ENCODE measurements at places on chromosomes 3 and 15. TPM values are rescaled to one million over a fixed set of nuclear protein-coding genes. Genes with fewer than 3 reads are reported as not detected.

SORD gene
- total RNA-seq: 14.2 TPM

CEP70 gene
- total RNA-seq: 4.9 TPM

SI gene
- total RNA-seq: not detected

CPNE4 gene
- total RNA-seq: 0.11 TPM

SLC15A2 gene
- not detected for total RNA-seq

EFCC1 gene
- total RNA-seq: not detected

CMTM8 gene
- not detected for total RNA-seq

GRCh38 chr3:172173316-172174254 is 134.2 kb downstream of the FNDC3B start:
- no peak for DNase-seq
- peaks cover 5% of the 10 kb centered on the region for H3K36me3 ChIP-seq
- no peak overlapping the region for H3K27ac ChIP-seq
- H3K27me3 ChIP-seq: no peaks in the 10 kb centered on the region
- peaks cover 49% of the 10 kb centered on the region for H3K4me1 ChIP-seq
- no peak overlapping the region for H3K4me3 ChIP-seq

DNA sequence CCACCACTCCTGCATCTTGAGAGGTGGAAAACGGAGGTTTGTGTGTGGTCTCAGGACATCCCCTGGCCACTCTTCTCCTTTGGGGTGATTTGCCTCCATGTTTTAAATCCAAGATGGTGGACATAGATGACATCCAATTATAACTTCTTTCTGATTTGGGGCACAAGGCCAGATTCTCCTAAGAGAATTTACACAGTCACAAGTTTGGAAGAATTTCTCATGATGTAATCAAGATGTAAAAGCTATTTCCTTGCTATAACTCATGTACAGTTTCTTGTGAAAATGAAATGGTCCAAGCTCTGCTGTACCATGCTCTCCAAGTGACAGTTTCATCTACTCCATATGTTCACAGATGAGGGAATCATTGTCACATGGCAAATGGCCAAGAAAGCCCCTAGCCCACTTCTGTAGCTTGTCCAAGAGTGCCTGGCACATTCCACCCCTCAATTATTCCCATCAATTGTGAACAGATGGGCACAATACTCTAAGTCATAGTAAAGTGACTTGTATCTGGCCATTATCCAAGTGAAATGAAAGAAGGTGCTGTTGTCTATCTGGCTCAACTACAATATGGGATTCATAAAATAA is 134.6 kb upstream of the ROPN1 start:
- no peak for DNase-seq
- H3K36me3 ChIP-seq: no peaks in the 10 kb centered on the region

DNA sequence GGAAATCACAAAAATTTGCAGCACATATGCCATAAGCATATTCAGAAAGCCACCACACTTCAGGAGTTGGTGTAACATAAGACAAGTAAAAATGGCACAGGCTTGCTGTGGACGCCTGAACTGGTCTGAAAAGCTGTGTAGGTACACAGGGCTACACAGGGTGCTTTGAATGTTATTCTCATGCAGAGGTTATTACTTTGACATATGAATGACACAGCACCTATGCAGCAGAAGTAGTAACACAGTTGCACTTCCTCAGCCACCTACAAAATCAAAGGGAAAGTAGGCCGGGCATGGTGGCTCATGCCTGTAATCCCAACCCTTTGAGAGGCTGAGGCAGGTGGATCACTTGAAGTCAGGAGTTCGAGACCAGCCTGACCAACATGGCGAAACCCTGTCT is 54.5 kb downstream of the OSBPL10 start:
- no peaks in the 10 kb centered on the region for H3K36me3 ChIP-seq
- no peak overlapping the region for H3K27ac ChIP-seq
- H3K27me3 ChIP-seq: no peaks in the 10 kb centered on the region
- H3K4me3 ChIP-seq: no peak overlapping the region
- DNase-seq: no peak

DNA sequence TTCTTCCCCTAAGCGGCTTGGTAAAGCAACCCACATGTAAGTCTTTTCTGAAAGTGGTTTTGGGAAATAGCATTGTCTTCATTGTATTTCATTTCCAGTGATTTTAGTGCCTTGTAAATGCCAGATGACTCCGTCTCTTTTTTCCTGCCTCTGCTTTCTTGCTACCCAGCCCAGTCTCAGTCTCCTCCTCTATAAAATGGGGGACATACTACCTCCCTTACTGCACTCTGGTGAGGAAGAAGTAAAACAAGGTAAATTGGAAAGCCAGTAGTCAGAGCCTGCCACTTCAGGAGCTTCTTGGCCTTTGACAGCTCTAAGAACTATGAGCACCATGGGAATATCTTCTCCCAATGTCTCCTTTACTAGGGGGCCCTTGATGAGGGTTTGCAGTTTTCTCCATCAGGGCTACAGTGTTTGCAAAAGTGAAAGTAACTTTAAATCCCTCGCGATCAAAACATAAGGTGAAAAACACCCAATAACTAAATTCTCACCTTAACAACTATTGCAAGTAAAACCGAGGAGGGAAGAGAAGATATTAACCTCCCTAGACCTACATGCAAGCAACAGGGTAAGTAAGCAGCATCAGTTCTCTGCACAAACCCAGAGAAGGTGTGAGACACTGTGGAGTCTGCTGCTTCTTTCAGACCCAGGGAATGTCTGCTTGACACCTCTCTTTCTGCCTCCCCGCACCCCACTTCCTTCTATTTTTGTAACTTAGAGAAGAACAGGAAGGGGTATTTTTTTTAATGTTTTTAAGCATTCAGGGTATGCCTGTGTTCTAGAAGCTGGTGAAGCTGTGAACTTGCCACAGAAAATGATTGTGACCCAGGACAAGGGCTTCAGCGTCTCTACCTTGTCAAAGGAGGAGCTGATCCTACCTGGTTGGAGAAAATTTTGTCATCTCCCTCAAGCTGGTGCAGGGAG is 159.1 kb upstream of the EOMES start:
- no peak overlapping the region for H3K4me3 ChIP-seq
- H3K27ac ChIP-seq: no peak overlapping the region
- no peak for DNase-seq
- 0 out of 2 replicates have a peak, but pooled peaks cover 13% of the 10 kb centered on the region for H3K27me3 ChIP-seq

- H3K4me1 ChIP-seq: no peaks in the 10 kb centered on the region
- H3K27me3 ChIP-seq: no peaks in the 10 kb centered on the region
- no peak overlapping the region for H3K4me3 ChIP-seq
- no peaks in the 10 kb centered on the region for H3K36me3 ChIP-seq
- DNase-seq: peak; percentile 58
Observed at GRCh38 chr3:159443266-159443665, 545.4 kb upstream of the IL12A start.

- H3K4me1 ChIP-seq: peaks cover 6% of the 10 kb centered on the region
- no peak overlapping the region for H3K27ac ChIP-seq
- H3K36me3 ChIP-seq: no peaks in the 10 kb centered on the region
Observed at GRCh38 chr15:90286678-90287077, 21.2 kb downstream of the NGRN start.

- H3K27me3 ChIP-seq: peaks cover 5% of the 10 kb centered on the region
- peak; percentile 40 for DNase-seq
- H3K36me3 ChIP-seq: no peaks in the 10 kb centered on the region
Observed at GRCh38 chr3:137116619-137117018, 158.8 kb downstream of the IL20RB start.

GRCh38 chr3:104715972-104716371 is 650.7 kb upstream of the ALCAM start:
- no peak overlapping the region for H3K27ac ChIP-seq
- DNase-seq: no peak
- no peak overlapping the region for H3K4me3 ChIP-seq
- no peaks in the 10 kb centered on the region for H3K4me1 ChIP-seq
- no peaks in the 10 kb centered on the region for H3K27me3 ChIP-seq

- H3K27ac ChIP-seq: 0 out of 2 replicates have a peak overlapping the region, but pooled peaks have one; percentile 13
- no peaks in the 10 kb centered on the region for H3K4me1 ChIP-seq
Observed at GRCh38 chr15:28977377-28978010, 91.7 kb downstream of the APBA2 start.

GRCh38 chr3:88195951-88196434 is 46.2 kb downstream of the C3orf38 start:
- H3K27ac ChIP-seq: no peak overlapping the region
- H3K36me3 ChIP-seq: no peaks in the 10 kb centered on the region
- peak; percentile 19 for DNase-seq
- no peak overlapping the region for H3K4me3 ChIP-seq

DNA sequence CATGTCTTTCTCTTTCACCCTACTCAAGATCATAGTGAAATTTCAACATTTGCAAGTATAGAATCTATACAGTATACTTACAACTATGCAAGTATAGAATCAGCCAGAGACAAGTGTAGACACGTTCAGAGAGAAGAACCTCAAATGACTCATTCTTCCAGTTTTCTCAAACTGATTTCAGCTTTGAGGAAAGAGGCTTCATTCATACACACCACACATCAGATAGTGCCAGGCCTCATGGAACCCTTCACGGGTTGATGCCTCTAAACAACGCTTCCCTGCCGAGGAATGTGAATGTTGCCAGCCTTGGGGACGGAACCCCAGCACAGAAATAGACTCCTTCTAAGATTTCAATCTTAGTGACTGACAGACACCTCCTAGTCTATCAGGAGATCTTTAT is 135.7 kb downstream of the FOXP1 start:
- no peaks in the 10 kb centered on the region for H3K36me3 ChIP-seq
- no peak overlapping the region for H3K4me3 ChIP-seq
- DNase-seq: no peak
- H3K27ac ChIP-seq: no peak overlapping the region
- H3K27me3 ChIP-seq: no peaks in the 10 kb centered on the region
- H3K4me1 ChIP-seq: peaks cover 16% of the 10 kb centered on the region

DNA sequence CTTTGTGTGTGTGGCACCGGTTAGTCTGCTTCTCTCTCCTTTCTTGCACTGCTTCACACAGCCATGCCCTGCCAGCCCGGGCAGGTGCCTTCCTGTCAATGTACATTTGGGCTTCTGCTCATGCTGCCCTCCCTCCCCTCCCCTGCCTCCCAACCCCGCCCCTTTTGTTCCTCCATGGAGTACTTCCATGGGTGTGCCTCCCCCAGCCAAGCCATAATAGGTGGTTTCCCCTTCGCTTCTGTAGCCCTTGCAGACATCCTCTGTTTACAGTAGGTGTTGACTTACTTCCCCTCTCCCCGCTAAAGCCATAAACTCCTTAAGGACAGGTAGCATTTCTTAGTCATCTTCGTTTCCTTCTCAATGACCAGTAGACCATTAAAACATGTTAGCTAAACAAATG is 31.8 kb upstream of the CRTC3 start:
- no peaks in the 10 kb centered on the region for H3K4me1 ChIP-seq
- no peak for DNase-seq
- no peak overlapping the region for H3K4me3 ChIP-seq
- no peaks in the 10 kb centered on the region for H3K27me3 ChIP-seq

GRCh38 chr3:49876567-49876966 is 6.9 kb upstream of the CAMKV start:
- H3K27ac ChIP-seq: no peak overlapping the region
- H3K4me1 ChIP-seq: no peaks in the 10 kb centered on the region
- no peak for DNase-seq
- 0 out of 2 replicates have a peak, but pooled peaks cover 3% of the 10 kb centered on the region for H3K27me3 ChIP-seq
- H3K36me3 ChIP-seq: no peaks in the 10 kb centered on the region
- no peak overlapping the region for H3K4me3 ChIP-seq

- no peaks in the 10 kb centered on the region for H3K36me3 ChIP-seq
- H3K4me1 ChIP-seq: peaks cover 9% of the 10 kb centered on the region
- H3K27ac ChIP-seq: no peak overlapping the region
- no peak for DNase-seq
- no peaks in the 10 kb centered on the region for H3K27me3 ChIP-seq
Observed at GRCh38 chr15:60614862-60615771, 136.2 kb upstream of the ICE2 start.

DNA sequence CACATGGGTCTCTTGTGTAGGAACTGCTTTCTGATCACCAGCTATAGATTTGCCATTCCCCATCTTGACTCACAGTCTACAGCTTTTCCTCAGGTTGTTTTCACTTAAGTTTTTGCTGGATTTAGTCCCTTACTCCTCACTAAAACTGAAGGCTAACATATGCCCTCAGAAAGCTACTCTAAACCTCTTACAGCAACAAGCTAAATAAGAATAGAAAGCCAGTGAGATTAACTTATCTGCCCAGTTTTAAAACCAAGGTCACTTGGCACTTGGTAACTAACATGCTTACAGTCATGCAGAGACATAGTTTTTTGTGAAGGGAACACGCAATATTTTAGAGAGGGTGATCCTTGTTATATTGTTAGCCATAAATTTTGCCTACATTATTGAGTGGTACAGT is at the start of gene GUCA1C:
GUCA1C (minus strand) TSS at position 180 of the 400 bp plus-strand sequence; CDS start at position 63, 117 bp downstream.
- no peaks in the 10 kb centered on the region for H3K27me3 ChIP-seq
- H3K4me1 ChIP-seq: no peaks in the 10 kb centered on the region
- H3K36me3 ChIP-seq: no peaks in the 10 kb centered on the region
- no peak within 1 kb of the TSS for H3K27ac ChIP-seq

GRCh38 chr15:68258692-68259091 is 18.9 kb upstream of the FEM1B start:
- no peaks in the 10 kb centered on the region for H3K36me3 ChIP-seq
- peak overlapping the region; percentile 41 for H3K27ac ChIP-seq
- H3K27me3 ChIP-seq: no peaks in the 10 kb centered on the region

DNA sequence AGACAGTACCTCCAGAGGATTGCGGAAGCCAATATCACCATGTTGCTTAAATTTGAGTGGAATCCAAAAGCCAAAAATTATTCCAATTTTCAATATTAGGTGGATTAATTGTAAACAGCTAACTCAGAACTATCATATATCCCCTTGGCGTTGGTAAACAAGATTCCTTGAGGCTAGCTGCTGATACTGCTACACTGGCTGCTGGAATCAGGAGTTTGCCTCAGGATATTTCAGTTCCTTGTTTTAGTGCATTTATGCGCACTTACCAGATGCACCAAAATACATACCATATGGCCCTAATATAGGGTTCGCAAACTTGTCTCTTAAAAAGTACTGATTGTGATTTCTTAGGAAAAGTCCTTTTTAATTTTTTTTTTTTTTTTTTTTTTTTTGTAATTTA is 605.2 kb upstream of the NAALADL2 start:
- no peaks in the 10 kb centered on the region for H3K4me1 ChIP-seq
- H3K4me3 ChIP-seq: no peak overlapping the region
- H3K27me3 ChIP-seq: no peaks in the 10 kb centered on the region
- H3K27ac ChIP-seq: no peak overlapping the region

GRCh38 chr3:152857082-152857481 is 22.2 kb downstream of the P2RY1 start:
- H3K27ac ChIP-seq: no peak overlapping the region
- no peak overlapping the region for H3K4me3 ChIP-seq
- H3K36me3 ChIP-seq: no peaks in the 10 kb centered on the region
- H3K27me3 ChIP-seq: no peaks in the 10 kb centered on the region

GRCh38 chr3:56411166-56411565 is 57.1 kb downstream of the ERC2 start:
- H3K27ac ChIP-seq: no peak overlapping the region
- DNase-seq: no peak
- no peak overlapping the region for H3K4me3 ChIP-seq
- H3K27me3 ChIP-seq: no peaks in the 10 kb centered on the region

DNA sequence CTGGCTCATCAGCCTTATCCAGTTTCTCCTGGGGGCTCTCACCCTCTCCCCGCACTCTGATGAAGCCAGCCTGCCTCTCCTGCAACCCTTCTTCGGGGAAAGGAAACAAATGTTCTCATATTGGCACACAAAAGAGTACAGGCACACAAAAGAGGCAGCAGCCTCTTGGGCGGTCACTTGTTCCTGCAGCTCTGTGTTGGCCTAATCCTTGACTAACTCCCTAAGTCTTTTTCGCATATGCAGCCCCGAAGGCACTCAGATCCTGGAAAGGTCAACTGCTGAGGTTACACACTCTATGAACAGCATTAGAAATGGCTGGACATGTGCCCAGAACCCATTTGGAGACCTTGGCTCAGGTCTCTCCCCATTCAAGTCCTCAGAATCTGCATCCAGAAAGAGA is 7.4 kb upstream of the CAMP start:
- no peak for DNase-seq
- H3K27me3 ChIP-seq: no peaks in the 10 kb centered on the region
- no peak overlapping the region for H3K27ac ChIP-seq
- H3K4me1 ChIP-seq: 0 out of 2 replicates have a peak, but pooled peaks cover 4% of the 10 kb centered on the region
- no peak overlapping the region for H3K4me3 ChIP-seq
- H3K36me3 ChIP-seq: no peaks in the 10 kb centered on the region
